ENCODE measurements at places on chromosomes 7 and 10. TPM values are rescaled to one million over a fixed set of nuclear protein-coding genes. Genes with fewer than 3 reads are reported as not detected.

- no peak for DNase-seq
These were observed 80.0 kb downstream of the PAX2 start for GRCh38 chr10:100825325-100825875.

DNA sequence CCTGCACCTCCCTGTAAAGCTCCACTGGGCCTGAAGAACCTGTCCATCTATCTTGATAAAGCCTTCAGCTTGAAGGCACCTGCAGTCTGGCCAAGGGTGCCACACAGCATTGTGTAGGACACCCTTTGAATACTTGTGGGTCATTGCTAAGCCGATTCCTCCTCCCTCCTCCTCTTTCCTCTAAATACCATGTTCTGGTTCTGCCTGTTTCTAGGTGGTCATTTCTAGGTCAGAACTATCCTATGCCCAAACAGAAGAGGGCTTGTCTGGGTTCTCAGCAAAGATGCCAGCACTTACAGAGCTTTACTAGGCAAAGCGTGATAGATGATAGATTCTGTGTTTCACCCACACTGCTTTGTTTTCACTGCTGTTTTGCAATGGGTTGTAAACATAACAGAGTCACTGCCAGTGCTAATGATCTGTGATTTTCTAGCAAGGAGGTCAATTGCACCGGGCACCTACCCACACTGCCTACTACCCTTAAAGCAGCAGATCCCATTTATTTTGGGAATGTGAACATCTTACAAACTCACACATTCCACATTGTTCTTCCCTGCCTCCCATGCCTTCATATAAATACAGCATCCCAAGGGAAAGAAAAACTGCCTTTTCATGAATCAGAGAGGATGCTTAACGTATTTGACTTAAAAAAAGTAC, 279.1 kb upstream of the PITRM1 start:
- no peak for DNase-seq

GRCh38 chr10:11242443-11243387, 225.0 kb downstream of the CELF2 start:
- no peak for DNase-seq

GRCh38 chr7:70040051-70040450, 441.8 kb downstream of the AUTS2 start:
- DNase-seq, result no peak

TMEM236 gene
- 0.17 TPM for total RNA-seq

TRPV5 gene
- total RNA-seq, result 0.23 TPM

SLC16A12 gene
- 1.5 TPM for total RNA-seq

GIMAP6 gene
- total RNA-seq, result 17.5 TPM

RPEL1 gene
- not detected for total RNA-seq

CABCOCO1 gene
- total RNA-seq, result 0.09 TPM

GRCh38 chr7:33776788-33777187, 128.6 kb upstream of the BMPER start:
- DNase-seq, result no peak

ASB13 gene
- total RNA-seq, result 48.3 TPM

SHTN1 gene
- total RNA-seq, result 3.2 TPM

DNA sequence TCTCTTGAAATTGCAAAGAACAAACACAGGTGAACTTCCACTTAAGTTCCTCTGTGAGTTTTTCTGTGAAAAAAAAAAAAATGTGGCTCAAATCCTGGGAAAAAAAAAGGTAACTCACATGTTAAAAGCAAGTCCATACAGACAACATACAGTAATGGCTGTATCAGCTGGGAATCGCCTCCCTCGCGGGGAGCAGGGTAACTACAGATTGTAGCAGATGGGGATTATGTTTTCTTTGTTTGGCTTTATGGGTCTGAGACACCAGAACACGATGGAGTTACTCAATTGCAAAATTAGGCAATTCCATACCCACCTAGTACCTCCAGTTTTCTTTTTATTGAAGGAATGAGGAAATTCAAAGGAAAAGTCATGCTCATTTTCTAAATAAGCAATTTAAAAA, 42.3 kb downstream of the FEZF1 start:
- no peak for DNase-seq

DNA sequence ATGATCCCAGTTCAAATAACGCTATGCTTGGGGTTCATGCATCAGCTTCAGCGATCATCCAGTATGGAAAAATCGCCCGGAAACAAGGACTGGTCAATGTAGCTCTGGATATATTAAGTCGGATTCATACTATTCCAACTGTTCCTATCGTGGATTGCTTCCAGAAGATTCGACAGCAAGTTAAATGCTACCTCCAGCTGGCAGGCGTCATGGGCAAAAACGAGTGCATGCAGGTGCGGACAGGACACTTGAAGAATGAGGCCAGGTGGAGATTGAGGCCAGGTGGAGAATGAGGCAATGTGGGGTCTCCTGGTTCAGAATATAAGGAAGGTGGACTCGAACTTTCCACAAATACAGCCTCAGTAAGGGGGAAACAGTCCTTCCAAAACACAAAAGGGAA, 105.8 kb downstream of the TRRAP start:
- no peak for DNase-seq
